AG10803 (cell line): ENCODE measurements at places on chromosomes 5 and 9.

DNA sequence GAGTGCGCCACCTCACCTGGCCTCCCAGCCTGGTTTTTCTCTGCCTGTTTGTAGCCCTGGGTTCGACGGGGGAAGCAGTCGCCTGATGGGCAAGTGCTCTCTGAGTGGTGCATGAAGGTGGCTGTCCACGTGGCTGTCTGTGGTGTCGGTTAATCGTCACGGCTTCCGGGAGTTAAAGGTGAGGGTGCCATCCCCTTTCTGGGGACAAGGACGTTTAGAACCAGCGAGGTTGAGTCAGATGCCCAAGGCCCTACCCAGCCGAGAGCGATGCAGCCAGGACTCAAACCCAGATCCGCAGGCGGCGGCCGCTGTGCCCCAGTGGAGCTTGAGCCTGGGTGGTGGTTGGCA, 47.7 kb downstream of the RXRA start:
- no peak for DNase-seq

GRCh38 chr5:59326596-59326995, 566.9 kb downstream of the PDE4D start:
- no peak for DNase-seq

GRCh38 chr9:37951671-37952449, 47.9 kb upstream of the SLC25A51 start:
- no peak for DNase-seq

DNA sequence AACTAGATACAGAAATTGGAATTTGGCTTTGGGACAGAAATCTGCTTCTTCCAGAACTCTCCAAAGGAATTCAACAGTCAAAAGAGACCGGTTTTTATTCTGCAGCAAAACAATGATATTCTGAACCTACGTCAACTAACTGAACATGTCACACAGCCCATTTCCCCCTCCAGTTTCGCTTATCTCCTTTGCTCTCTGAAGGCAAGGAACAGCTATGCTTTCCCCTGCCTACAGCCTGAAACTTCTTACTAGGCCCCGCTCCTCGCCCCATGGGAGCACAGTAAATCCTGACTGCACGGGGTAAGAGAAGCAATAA, 488 bp downstream of the SKIC3 start:
- DNase-seq: no peak

DNA sequence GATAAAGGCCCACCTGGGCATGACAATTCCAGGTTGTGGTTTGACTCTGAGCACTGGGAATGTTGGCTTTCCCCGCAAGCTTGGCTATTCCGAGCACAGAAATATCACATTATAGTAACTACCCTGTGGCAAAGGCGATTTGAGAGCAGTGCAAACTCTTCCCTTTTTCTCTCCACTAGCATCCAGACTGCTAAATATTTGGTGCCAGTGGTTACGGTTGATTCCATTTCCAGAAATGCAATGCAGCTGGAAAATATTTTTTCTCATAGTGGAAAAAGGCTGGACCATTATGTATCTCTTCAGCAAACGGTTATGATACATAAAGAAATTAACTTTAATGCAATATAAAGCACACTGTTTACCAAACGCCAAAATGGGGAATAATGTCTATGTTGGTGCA, 158.0 kb downstream of the ENC1 start:
- DNase-seq: no peak

GRCh38 chr9:90180381-90180780, 462.2 kb downstream of the DIRAS2 start:
- DNase-seq: no peak

DNA sequence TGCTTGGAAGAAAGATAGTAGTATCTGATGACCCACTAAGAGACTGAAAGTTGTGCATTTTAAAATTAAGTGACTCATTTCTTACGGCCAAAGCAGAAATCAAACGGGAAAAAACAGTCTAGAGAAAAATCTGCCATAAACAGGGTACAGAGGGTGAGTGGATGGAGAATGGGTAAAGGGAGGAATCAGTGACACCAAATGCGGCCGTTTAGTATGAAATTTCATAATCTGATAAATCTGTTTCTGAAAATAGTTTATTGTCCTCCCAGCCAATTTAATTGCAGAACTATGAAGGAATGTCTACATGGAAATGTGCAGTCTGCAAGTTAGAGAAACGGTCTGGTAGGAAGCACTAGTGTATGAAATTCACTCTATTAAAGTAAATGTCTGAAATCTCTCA, 39.5 kb downstream of the ADAMTS12 start:
- DNase-seq: peak; percentile 66

DNA sequence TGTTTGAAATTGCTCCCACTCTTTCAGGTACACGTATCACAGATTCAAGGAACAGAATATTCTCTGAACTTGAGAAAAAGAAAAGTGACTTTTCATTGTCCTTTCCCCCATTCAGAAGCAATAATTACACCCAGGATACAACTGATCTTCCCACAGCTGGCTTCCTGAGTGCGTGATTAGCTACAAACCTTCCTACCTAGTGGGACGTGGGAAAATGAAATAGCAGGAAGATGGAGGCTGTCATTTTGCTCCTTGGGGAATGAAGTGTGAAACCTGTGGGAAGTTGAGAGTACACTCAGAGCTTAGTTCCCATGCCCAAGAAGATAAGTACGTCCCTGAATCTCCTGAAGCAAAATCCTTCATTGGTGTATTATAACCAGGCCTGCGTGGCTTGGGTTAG, 2.6 kb downstream of the TAS2R1 start:
- DNase-seq: no peak

GRCh38 chr9:90189306-90189705, 453.3 kb downstream of the DIRAS2 start:
- DNase-seq: no peak

- peak; percentile 85 for DNase-seq
These were observed 19.5 kb upstream of the ANXA1 start for GRCh38 chr9:73132034-73132776.

- DNase-seq: peak; percentile 84
These were observed 26.7 kb downstream of the ERGIC1 start for GRCh38 chr5:172860520-172861443.

DNA sequence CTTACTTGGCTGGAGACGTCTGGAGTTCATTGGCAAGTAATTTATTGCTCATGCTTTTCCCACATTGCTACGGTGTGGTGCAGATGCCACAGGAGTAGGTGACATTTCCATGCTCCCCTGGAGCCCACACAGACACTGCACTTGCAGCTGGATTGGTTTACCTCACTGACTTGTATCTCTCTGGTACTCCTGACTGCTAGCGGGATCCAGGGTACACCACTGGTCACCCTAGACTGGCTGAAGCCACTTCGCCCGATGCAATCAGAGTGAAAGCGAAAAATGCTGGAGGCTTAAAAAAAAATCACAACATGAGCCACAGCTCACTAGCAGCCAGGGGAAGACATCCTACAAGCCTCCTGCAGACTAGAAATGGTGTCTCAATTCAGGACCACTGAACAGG, 32.6 kb upstream of the SLIT3 start:
- DNase-seq: no peak

- peak; percentile 99 for DNase-seq
These were observed 126.7 kb downstream of the FOXD1 start for GRCh38 chr5:73321757-73322436.

DNA sequence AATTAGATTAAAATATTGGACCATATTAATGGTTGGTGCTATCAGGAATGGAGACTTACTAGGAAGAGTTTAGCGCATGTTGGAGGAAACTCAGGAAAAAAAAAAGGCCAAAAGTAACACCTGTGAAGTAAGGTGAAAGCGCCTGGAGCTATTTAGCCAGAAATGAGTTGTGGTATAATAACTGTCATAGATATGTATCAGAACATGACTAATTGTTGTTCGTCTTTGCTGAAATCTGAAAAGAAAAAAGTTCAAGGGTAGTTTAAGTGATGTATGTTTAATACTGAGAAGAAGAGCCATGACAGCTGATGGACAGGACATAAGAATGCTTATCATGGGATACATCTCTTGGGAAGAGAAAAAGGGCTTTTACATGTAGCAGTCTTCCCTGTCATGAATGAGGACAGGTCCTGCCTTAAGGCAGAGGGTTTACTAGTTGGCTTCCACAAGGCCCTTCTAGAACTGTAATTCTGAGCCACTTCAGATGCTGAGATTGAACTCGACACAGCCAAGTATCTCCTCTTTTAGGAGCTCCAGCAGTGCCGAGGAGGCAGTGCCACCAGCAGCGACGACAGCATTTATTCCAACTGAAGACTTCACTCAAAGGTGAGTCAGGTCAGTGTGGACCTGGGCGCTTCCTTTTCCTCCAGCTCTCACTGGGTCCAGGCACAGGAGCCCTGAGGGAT, 940 bp upstream of the CAMK4 start:
- no peak for DNase-seq

GRCh38 chr5:151739939-151740335, 18.5 kb downstream of the ATOX1 start:
- DNase-seq: peak; percentile 99

- DNase-seq: no peak
These were observed 365.9 kb downstream of the PLK2 start for GRCh38 chr5:58094031-58094430.

DNA sequence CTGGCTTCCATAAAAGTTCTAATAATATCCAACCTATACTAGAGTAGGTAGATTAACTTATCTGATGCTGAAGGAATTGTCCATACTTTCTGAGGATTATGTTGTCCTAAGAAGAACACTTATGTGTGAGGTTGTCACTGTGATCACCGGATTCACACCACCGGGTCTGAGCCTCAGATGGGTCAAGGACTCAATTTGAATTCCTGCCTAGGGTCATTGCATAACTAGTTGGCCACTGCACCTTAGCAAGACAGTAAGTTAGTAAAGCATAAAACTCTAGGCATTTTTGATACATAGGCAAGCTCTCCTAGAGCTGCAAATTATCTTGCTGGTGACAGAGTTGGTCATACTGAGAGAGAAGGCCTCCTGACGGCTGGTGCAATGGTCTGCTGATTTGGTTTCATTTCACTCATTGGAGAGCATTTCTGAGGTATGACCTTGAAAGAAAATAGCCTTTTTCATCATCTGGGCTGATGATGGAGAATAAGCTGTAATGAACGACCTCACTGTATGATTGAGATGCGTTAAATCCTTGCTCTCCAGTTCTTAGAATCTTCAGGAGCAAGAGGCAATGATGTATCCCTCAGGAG, 72.0 kb upstream of the CKMT2 start:
- DNase-seq: no peak

DNA sequence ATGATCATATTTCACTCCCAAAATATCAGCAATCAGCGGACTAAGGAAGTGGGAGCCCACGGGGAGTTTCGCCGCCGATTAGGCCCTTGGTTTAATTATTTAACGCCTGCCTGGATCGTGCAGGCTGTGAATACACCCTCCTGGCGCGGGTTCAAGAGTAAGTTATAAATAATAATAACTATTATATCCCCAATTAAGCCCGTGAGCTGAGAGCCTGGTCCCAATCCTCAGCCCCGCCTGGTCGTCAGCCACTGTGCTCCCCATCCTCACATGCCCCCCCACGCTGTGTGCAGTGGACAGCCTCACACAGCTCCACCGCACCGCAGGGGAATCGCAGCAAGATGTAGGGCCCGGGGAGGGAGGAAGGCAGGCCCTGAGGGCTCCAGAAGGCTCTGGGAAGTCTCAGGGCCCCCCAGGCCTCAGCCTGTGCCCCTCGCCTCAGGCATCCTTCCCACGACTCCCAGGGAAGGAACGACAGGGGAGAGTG, 10.8 kb upstream of the PRRX2 start:
- DNase-seq: no peak

DNA sequence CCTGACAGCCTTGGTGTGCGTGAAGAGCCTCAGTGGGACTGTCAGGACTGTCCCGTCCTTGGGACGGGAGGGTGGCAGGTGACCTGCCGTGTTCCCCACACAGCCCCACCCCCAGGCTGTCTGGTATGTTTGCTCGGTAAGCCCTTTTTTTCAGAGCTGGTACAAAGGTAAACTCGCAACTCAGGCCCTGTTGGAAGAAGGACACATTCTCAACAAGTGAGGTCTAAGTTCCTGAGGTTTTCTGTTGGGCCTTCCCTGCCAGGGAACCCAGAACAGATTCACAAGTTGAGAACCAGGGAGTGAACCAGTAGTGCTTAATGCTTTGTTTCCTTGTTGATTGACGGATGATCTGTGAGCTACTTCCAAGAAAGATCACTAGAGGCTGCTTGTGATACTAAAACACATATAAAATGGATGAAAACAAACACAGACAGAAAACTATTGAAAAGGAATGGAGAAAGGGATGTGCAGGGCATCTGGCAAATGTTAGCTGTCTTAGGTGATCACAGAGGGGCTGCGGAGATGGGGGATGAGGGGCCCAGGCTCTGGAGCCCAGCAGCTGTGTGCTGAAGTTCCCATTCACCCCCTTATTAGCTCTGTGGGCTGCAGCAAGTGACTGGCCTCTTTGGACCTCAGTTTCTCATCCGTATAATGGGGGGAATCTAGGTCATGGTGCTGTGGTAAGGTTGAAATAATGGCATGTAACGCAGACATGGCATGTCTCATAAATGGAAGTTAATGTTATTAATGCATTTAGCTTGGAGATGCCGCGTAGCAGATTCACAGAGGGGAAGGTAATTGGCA, 2.7 kb downstream of the NDST1 start:
- peak; percentile 73 for DNase-seq

DNA sequence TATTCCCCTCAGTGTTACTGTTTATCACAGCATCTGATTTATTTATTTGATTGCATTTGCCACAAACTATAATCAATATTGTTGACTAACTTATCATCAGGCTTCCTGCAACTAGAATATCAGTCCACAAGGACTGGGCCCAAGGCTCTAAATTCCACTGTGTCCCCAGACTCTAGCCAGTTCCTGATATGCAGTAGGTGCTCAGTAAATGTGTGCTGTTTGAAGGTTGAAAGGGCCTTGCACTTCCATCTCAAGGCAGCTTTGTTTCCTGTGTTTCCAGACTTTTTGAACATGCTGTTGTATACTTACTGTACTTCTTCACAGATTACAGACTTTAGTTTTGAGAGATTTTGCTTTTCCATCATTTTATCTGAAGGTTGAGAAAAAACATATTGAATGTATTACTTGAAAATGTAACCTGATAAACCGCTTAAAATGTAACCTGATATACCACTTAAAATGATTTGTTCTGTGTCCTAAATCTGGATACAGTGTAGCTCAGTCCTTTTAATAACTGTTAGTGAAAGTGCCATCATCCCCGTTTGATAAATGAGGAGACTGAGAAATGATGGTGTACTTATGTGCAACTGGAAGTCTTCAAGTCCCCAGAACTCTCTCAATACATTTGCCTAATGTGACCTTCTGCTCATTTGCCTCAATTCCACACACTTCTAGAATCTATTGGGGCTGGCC, 18.7 kb downstream of the KIAA1191 start:
- no peak for DNase-seq

GRCh38 chr9:98964201-98964600, 20.5 kb downstream of the COL15A1 start:
- DNase-seq: no peak
